NCI-H69 (cell line): ENCODE measurements at places on chromosomes 3 and 15.

DNA sequence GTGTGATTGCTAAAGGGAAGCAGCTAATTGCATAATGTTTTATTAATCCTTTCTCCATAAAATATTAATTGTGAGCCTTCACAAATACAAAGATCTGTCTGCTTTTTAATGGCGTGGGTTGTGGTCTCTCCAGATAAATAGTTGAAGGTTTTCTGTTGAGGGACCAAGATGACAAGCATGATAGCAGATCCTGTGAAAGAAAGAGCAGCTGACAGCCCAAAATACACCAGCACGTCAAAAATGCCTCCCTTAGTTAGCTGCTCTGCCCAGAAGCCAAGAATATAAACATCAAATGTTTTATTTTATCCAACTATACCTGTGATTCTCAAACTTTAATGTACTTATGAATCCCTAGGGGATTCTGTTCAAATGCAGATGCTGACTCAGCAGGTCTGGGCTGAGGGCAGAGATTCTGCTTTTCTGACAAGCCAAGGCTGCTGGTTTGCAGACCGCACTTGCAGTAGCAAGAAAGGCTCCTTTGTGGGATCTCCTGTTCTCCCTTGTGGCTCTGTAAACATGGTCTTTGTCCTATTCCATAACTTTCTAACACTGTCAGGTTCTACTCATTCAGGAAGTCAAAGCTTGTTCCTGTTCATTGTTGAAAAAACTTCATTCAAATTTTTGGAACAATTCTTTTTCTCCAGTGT, 119.1 kb upstream of the SLC25A36 start:
- DNase-seq: no peak

DNA sequence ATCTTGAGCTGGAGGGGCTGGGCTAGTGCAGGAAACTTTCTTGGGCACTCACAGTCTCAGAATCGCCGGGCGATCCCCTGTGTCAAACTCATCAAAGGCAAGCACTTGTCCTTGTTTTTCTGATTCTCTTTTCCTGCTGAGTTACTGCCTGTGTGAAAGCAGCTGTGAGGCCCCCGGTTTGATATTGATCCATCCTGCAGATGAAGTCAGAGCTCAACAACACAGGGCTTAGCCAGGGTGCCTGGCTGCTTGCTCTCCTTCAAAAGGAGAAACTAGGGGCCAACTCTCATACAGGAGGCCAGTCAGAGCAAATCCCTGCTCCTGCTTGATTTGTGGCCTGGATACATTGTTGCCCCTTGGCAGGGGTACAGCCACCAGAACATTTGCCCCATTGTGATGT, 22.9 kb downstream of the CLSTN2 start:
- peak; percentile 40 for DNase-seq

DNA sequence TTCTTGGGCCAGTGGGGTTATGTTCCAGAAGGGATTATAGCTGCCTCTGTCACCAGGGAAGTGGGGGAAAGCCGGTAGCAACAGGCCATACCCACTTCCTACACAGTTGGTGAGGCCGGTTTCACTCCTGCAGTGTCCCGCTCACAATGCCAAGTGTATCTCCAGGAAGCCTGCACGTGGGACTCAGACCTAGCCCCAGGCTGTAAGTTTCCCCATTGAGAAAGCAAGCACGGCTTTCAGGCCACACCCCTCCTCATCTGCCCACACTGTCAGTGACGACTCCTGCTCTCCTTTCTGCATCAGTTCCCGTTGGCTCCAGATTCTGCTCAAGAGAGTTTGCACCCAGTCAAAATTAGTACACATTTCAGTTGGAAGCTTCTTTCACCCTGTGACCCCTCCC, 51.6 kb upstream of the CPOX start:
- peak; percentile 56 for DNase-seq

GRCh38 chr3:1462371-1462770, 369.5 kb downstream of the CNTN6 start:
- DNase-seq: no peak

DNA sequence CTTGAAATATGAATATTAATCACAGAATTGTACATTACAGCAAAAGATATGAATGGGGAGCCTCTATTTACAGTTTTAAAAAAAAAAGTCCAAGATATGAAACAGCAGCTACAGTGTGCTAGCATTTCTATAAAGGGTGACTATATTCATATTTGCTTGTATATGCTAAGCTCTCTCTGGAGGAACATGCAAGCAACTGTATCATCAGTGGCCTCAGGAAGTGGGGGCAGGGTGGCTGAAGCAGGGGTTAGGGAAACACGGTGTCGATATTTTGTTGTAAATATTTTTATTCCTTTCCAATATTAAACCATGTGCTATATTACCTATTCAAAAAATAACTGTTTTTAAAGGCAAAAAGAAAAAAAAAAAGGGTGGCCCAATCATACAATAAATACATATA, 2.3 kb downstream of the UACA start:
- no peak for DNase-seq

DNA sequence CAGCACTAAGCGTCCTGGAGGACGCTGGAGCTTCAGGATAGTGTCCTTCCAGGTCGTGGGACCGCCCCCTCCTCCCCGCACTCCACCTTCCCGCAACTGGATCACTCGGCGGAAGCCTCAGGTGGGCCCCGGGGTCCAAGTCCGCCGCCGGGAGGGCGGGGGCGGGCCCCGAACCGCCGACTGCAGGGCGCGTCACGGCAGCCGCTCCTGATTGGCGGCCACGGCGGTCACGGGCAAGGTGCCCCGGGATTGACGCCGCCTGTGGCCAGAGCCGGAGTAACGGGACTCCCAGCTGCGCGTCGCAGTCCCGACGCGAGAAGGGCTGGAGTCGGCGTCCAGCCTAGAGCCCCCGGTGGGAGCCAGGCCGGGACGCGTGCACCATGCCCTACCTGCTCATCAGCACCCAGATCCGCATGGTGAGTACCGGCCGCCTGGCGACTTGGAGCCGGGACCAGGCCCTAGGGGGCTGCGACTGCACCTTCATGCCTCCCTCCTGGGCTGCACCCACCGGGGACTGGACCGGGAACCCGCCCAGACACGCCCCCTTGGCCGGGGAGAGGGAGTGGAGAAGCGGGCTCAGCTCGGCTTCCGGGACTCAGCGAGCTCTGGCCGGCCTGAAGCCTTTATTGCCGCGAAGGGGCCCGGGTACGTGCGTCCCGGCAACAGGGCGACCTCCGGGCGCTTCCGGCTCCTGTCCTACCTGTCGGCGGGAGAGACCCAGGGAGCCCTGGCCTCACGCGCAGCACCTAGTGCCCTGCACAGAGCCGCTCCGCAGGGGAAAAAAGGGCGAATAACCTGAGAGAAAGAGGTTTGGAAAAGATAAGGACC, at the start of gene GCHFR:
Gene GCHFR, plus strand, starts transcription at position 268 of the 828 bp plus-strand sequence. Its CDS starts 113 bp downstream, at position 381.
- peak; percentile 84 for DNase-seq

GRCh38 chr3:44478606-44479094, 1.2 kb upstream of the ZNF445 start:
- no peak for DNase-seq

- peak; percentile 91 for DNase-seq
These were observed 29.5 kb downstream of the FAM43A start for GRCh38 chr3:194715022-194715800.

- no peak for DNase-seq
These were observed 31.4 kb upstream of the GABRB3 start for GRCh38 chr15:26804063-26804804.

DNA sequence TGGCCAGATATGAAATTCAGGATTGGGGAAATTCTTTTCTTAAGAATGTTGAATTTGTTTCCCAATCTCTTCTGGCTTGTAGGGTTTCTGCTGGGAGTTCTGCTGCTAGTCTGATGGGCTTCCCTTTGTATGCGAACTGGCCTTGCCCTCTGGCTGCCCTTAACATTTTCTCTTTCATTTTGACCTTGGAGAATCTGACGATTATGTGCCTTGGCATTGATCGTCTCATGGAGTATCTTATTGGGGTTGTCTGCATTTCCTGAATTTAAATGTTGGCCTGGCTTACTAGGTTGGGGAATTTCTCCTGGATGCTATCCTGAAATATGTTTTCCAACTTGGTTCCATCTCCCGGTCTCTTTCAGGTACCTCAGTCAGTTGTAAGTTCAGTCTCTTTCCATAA, 152.2 kb downstream of the CFAP20DC start:
- DNase-seq: no peak

DNA sequence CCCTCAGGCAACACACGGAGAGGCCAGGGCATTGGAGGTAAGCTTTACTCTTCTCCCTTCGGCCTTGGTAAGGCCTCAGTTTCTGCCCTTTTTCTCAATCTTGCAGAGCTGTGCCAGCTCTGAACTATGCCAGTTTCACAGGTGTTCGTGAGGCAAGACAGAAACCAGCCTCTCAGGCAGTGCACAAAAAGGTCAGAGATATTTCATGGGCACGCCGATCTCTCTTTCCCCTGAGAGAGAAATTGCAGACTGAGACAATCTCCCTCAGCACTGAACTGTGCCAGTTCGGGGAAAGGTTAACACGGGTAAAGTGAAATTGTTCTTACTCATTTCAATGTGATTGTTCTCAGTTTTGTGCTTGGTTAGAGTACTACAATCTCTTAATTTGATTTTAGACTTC, 88.5 kb downstream of the GMNC start:
- DNase-seq: no peak

GRCh38 chr15:71202712-71203111, 87.4 kb downstream of the THSD4 start:
- DNase-seq: peak; percentile 90

- DNase-seq: peak; percentile 3
These were observed 26.1 kb downstream of the RPL39L start for GRCh38 chr3:187112934-187113793.

DNA sequence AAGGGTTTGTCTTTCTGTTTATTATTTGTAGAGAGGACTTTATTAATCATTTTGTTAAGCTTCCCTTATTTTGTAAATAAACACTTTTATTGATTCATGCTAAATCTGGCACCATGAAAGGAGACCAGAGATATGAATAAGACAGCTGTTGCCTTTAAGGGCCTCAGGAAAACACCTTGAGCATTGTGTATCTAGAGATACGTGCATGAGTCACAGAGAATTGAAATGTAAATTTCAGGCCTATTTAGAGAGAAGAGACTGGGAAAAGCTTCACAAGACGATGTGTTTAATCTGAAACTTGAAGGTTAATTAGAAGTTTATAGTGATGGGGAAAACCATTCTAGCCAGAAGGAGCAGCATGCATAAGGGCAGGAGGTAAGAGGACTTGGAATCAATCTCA, 28.6 kb upstream of the UTS2B start:
- DNase-seq: no peak

DNA sequence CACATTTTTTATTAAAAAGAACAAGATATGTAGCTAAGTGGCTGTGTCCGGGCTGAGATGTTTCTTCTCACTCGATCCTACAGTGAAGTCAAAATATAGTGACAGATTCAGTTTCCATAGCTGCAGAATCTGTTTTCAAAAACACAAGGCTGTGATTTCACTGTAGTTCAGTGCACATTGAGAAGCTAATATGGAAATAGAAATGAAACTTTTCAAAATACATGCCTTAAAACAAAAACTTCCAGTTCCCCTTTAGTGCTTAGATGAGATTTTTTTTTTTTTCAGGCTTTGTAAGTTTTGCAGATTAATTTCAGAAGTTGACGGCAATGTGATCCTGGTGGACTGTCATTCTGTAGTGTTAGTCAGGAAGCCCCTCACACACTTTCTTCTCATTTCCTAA, 23.8 kb upstream of the TRAK1 start:
- DNase-seq: no peak

- peak; percentile 18 for DNase-seq
These were observed 387.9 kb downstream of the GABRG3 start for GRCh38 chr15:27358751-27359434.

DNA sequence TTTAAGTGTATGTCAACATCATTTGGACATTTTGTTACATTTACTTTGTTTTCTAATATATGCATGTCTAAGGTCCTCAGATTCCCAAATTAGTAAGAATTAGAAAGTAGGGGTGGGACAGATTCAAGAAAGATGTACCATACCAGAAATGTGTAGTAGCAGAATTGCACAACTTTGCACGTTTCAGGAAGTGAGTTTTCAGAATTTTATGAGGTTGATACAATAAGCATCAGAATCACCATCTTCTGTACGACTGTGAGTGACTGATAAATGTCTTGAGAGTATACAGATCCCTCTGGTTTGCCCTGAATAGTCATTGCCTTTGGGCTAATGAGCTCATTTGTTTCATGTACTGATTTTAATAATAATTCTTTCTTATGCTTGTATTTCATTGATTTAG, 9.3 kb downstream of the ARIH2 start:
- DNase-seq: no peak

DNA sequence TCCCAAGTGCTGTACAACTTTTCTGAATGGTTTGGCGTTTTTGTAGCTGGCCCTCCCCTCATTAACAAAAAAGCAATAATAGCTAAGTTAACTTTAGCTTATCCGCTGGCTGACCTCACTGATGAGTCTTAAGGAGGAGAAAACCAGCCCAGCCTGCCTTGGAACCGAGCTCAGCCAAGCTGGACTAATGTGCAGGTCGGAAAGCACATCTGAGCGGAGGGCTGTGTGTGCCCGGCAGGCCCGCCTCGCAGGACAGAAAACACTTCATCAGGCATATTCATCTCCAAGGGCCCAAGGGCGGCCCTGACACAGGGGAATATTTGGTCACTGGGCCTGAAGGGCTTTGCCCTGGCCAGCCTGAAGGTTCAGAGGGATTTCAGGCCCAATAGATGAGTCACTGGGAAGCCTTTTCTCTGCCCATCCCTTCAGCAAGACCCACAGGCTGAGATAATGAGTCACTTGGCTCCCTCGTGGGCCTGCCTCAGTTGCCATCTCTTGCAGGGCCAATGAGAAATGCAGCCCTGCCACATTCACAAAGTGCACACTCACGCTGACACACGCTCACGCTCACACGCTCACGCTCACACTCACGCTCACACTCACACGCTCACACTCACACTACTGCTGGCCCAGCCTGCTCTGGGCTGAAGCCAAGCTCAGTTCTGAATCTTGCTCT, 75.1 kb downstream of the SLC12A8 start:
- no peak for DNase-seq

- DNase-seq: peak; percentile 27
These were observed 32.5 kb upstream of the ZNF445 start for GRCh38 chr3:44510000-44510368.

DNA sequence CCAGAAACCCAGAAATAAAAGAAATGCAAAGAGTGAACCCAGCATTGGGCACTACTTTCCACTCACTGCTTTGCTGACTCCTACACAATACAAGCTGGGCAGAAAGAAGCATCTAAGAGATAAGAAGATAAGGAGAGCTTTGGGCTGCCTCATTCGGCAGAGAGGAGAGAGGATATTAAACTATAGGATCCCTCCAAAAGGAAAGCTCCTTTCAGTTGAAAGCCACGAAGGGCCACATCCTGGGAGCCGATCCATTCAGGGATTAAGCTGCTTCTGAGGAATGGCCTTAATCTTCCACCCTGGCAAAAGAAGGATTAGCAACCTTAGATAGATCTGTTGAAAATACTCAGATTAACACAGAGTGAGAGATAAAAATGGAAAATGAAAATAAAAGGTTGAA, 274.9 kb upstream of the PPP2R3A start:
- no peak for DNase-seq

- DNase-seq: peak; percentile 0
These were observed 30.1 kb downstream of the CFAP161 start for GRCh38 chr15:81163961-81164800.
